ENCODE measurements at places on chromosomes 7 and 10.
A peak's percentile ranks its signal among the peaks of the same experiment; 100 is the strongest.

- peak; percentile 84 for DNase-seq
Observed at GRCh38 chr7:22001345-22002004, 55.8 kb upstream of the CDCA7L start.

- DNase-seq: no peak
Observed at GRCh38 chr10:92244796-92245195, 46.1 kb downstream of the CPEB3 start.

- peak; percentile 48 for DNase-seq
Observed at GRCh38 chr7:114959931-114960330, 38.0 kb downstream of the MDFIC start.

- DNase-seq: no peak
Observed at GRCh38 chr7:43387932-43388331, 195.0 kb upstream of the STK17A start.

GRCh38 chr7:17937506-17938120, 2.7 kb downstream of the SNX13 start:
- peak; percentile 35 for DNase-seq

GRCh38 chr7:115058726-115059125, 136.8 kb downstream of the MDFIC start:
- DNase-seq: no peak

DNA sequence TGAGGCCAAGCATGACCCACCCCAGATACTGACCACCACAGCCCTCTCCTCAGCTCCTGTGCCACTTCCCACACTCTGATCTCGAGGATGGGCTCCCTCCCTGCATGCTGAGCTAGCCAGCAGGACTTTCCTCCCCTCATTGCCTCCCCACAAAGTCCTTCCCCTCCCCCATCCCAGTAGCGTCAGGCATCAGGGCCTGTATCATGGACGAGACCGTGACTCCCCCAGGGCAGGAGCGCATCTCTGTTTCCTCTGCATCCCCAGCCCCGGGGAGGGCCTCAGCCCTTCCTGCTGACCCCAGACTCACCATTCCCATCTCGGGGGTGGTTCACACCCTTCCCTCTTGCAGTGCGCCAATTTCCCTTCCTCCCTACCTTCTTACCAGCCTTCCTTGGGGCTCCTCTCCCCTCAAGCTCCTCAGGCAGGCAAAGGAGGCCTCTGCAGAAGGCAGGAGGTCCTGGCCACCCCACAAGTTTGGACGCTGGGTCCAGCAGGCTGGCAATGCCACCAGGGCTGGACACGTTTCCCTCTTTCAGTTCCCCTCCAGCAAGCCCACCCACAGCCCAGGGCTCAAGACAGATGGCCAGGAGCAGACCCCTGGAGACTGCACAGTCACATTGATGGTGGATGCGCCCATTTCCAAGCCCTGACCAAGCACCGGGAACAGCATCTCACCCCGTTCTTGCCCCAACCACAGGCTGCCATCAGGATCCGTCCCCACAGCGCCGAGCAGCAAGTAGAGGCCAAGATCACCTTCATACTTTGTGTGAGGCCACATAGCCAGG, 36.5 kb downstream of the GRID1 start:
- DNase-seq: no peak

DNA sequence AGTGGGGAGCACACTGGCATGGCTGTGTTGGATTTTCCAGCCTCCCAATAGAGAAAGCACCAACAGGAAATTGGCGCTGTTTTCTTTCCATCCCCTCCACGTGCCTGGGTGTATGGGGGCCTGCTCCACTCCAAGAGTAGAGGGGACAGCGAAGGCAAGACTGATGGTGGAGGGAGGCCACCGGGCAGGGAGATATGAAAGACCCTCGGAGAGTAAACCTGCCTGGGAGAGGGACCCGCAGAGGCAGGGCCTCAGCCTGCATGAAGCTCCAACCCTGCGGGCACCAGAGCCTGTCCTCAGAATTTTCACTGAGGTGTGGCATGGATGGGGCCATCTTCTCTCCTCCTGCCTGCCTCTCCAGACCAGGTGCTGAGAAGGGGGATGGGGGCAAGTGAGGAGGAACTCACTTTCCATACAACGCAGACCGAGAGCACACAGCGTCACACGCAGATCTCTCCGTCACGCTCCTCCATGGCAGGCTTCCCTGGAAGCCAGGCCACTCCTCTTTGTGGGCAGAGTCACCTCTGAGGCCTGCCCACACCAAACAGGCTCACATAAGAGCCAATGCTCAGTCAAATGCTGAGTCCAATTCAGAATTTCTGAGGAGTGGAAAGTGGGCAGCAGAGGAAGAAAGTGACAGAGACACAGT, 18.8 kb downstream of the ANXA11 start:
- no peak for DNase-seq

DNA sequence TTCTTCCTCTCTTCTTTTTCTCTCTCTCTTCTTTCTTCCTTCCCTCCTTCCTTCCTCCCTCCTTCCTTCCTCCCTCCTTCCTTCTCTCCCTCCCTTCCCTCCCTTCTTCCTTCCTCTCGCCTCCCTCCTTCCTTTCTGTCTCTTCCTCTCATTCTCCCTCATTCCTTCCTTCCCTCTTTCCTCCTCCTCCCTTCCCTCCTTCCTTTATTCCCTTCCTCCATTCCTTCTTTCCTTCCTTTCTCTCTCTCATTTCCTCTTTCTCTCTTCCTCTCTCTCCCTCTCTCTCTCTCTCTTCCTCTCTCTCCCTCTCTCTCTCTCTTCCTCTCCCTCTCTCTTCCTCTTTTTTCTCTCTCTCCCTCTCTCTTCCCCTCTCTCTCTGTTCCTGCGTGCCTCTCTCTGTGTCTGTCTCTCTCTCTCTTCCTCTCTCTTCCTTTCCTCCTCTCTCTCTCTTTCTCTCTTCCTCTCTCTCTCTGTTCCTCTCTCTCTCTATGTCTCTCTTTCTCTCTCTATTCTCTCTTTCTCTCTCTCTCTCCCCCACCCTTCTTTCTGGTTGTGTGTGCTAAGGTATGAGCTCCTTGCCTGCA, 80.1 kb upstream of the PFKP start:
- DNase-seq: no peak

- no peak for DNase-seq
Observed at GRCh38 chr10:6204063-6204340, 1.3 kb downstream of the PFKFB3 start.

DNA sequence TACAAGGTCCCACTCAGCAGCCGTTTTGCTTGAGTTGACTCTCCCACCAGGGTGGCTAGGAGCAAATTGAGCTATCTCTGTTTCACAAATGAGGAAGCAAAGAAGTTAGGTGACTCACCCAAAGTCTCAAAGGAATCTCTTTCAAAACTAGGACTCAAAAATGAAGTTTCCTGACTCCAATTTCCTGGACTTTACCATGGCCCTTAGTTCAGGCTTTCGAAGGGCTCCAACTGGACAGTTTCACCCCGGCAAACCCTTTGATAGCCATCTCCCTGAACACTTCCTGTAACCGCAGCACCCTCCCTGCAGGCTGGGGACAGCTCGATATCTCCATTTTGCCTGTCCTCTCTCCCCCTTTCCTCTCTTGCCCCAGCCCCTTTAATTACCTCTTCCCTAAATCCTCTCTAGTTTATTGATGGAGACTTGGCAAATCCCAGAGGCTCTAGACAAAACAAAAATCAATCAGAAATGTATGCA, 4.7 kb upstream of the AFAP1L2 start:
- DNase-seq: no peak

GRCh38 chr7:55534916-55535590, 37.2 kb downstream of the VOPP1 start:
- no peak for DNase-seq

DNA sequence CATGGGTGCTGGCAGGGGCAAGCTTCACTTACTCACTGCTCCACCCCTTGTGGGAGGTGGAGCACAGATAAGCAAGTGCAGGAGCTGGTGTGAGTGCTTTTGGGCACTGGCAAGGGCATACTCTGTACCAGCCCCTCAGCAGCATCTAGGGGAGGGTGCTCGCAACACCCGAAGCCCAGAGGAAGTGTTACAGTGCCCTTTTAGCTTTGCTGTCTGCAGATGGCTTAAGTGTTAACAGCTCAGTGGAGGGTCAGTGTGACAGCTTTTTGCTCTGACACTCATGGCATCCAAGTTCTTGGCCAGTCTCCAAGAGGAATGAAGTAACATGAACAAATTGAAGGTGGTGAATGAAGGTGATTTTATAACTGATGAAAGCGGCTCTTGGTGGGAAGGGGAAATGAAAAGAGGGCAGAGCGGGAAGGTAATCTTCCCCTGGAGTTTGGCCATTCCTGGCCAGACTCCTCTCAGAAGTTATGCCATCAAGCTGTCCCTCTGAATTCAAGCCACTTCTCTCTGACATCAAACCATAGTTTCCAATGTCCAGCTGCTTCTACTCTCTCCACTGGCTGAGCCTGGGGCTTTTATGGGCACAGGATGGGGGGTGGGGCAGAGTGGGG, 862.5 kb downstream of the KCNMA1 start:
- no peak for DNase-seq
